ENCODE measurements at places on chromosomes 1 and 21.

GRCh38 chr1:72649991-72650390 is 367.7 kb upstream of the NEGR1 start:
- DNase-seq = no peak

DNA sequence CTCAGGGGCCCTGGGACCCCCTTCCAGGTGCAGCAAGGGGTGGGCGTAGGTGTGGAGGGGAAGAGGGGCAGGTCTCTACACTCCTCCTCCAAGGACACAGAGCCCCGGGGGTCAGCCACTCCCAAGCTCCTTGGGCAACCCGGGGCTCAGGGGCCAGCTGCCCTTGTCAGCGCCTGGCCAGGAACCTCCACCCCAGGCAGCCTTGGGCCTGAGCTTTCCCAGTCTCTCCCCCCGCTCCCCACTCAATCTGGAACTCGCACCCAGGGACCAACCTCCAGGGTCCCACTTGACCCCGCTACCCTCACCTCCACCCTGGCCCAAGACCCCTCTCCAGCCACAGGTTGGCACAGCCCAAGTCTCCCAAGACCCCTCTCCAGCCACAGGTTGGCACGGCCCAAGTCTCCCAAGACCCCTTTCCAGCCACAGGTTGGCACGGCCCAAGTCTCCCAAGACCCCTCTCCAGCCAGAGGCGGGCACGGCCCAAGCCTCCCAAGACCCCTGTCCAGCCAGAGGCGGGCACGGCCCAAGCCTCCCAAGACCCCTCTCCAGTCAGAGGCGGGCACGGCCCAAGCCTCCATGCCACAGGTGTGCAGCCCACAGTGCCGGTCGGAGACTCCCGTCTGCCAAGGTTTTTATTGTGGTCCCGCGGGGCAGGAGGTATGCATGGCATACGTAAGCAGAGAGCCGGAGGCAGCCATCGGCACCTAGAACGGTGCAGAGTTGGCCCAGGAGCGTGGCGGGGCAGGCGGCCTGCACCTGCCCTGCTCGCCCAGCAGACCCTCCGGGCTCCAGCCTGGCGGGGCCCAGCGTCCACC is 3.0 kb downstream of the TNFRSF4 start:
- DNase-seq = no peak

DNA sequence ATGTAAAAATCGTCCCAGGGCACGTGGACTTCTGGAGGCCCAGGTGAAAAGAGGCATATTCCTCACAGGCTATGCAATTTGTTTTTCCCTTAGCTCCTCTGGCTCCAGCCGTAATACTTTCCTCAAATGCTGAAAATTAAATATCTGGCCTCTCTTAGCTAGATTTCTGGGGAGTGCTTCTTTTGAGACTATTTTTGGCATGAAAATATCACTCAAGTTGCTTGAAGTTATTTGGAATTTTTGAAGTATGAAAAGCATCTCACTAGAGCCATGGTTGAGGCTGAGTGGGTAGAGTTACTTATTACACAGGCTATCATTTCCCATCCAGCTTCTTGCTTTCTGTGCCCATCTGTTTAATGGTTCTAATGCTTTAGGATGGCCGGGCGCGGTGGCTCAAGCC is 59.7 kb downstream of the MYOM3 start:
- DNase-seq = no peak

GRCh38 chr21:20720623-20721022 is 277.6 kb upstream of the NCAM2 start:
- no peak for DNase-seq

- DNase-seq = no peak
Observed at GRCh38 chr1:53274541-53275185, 36.3 kb upstream of the MAGOH start.

DNA sequence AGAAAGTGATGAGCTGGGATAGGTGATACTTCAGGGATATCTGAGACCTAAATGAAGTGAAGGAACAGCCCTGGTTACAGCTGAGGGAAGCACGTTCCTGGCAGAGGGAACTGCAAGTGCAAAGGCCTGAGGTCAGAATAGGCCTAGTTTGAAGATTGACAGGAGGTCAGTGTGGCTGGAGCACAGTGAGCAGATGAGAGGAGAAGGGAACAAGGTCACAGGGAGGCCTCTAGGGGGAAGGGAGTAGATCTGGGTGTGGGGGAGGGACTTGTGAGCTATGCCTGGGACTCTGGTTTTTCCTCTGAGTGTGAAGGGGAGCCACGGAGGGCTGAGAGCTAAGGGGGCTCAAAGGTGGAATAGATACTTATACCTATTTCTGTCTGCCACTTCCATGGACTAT is 736.4 kb downstream of the MATN1 start:
- DNase-seq = no peak

- no peak for DNase-seq
Observed at GRCh38 chr1:3759796-3760195, 7.5 kb downstream of the CCDC27 start.

GRCh38 chr1:169202791-169203665 is 96.5 kb downstream of the ATP1B1 start:
- DNase-seq = no peak

DNA sequence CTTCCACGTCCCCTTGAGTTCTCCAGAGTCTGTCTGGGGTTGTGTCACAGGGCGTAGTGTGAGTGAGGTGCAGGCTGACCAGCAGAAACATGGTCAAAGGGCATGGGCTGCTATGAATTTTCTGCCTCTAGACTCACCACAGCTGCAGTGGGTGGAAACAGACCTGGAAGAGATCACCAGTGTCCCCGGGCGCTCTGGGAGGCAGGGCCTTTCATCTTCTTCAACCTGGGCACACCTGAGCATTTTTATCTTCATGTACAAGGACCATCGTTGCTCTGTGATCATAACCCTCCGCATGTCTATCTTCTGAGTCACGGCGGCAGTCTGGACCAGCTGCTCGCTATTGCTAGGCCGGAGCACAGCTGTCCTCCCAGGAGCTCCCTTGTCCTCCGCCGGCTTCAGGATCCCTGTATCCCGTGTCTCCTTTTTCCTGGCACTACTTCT is 29.6 kb downstream of the DEGS1 start:
- DNase-seq = no peak

DNA sequence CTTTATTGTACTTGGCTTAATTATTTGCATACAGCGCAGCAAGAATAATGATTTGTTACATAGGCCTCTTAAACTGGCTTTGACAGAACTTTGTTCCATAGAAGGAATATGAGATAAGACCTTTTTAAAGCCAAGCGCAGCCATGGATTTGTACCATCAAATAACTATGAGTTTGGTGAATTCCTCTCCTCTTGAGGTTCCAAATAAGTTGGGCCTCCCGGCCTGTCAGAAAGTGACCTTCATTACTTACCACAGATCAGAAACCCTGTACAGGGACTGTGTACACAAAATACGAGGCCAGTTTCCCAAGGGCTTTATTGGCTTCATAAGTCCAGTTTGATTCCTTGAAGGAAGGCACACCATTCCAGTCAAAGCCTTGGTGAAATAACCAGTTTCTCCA is 21.8 kb upstream of the HSD3B1 start:
- DNase-seq = no peak

DNA sequence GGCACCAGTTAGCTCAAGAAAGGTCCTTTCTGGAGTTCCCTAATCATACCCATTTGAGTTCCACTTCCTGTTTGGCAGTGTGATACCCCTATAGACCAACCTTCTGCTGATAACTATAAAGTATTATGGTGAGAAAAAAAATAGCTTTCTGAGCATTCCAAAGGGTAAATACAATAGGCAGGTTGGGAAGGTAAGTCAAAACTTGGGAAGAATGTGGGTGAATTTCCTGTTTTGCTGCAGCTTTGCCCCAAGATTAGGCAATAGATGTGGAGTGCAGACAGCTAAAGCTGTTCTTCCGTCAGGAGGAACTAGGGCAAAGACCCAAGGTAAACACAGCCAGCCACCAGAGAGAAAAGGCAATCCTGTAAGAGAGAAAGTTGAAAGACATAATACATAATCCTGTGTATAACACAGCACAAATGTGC is 49.9 kb upstream of the GUCA2A start:
- DNase-seq = no peak

- no peak for DNase-seq
Observed at GRCh38 chr1:184953600-184954219, 20.6 kb downstream of the NIBAN1 start.

- DNase-seq = no peak
Observed at GRCh38 chr1:7386226-7387052, 384.7 kb upstream of the VAMP3 start.

DNA sequence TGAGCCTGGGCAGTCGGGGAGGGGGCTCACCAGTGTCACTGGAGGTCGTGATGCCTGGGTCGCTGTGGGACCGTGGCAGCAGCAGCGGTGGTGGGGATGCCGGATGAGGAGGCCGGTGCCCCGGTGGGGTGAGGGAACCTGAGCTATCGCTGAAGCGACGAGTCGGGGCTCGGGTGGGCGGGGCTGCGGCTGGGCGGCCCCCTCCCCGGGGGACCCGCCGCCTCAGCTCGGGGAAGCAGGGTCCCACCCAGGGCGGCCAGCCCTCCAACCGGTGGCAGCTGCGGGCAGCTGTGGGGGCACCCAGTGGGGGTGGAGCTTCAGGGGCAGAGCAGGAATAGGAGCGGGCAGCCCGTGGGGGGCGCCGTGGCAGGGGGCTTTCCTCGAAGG is 5.0 kb downstream of the ENTREP3 start:
- DNase-seq = peak; percentile 43

- DNase-seq = no peak
Observed at GRCh38 chr1:210700511-210700910, 371.8 kb downstream of the HHAT start.

DNA sequence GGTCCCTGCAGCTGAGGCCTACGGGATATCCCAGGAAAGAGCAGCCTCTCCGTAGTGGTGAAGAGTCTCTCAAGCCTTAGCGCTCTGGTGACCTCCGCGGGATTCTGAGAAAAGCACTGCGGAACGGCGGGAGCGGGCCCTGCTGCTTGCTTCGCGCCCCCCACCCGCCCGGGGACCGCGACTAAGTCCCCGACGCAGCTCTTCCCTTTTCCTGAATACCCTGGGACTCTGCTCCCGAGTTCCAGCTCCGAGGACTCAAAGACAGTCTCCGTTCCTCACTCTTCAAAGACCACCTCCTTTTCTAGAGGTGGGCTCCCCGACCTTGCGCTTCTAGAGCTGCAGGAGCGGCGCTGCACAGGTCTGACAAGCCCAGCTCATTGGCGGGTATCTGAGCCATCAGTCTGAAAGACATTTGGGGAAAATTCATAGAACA is 3.6 kb upstream of the PRRX1 start:
- no peak for DNase-seq

Measured in T-helper 2 cell (primary cell).